ENCODE measurements at places on chromosomes 3 and 15.

DNA sequence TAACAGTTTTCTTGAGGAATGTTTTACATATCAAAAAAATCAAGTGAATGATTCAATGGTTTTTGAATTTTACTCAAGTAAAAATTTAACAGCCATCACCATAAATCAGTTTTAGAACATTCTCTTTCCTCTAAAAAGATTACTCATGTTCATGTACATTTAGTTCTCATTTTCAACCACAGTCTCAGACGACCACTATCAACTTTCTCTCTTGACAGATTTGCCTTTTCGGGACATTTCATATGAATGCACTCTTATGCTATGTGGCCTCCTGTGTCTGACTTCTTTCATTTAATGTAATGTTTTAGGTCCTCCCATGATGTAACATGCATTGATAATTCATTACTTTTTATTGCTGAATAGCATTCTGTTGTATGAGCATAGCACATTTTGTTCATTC, 309.3 kb upstream of the PLSCR5 start:
- DNase-seq = no peak

GRCh38 chr3:47161983-47162696, 1.8 kb downstream of the SETD2 start:
- no peak for DNase-seq

DNA sequence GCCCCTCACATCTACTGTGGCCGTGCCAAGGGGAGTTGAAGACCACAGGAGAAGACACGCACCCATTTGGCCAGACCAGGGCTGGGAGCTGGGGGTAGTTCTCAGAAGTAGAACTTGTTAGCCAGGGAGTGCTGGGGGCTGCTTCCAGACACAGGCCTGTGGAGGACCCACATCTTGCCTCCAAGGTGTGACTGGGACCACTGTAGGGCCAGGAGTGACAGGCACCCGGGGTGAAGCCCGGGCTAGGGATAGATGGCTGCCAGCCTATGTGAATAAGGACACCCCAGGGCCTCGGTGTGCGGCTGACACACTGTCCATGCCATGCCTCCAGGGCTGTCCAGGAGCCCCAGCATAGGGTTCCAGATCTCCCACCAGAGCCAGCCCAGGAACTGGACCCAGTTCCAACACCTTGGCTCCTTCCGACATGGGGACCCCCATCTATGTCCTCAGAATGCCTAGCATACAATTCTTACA, 1.8 kb downstream of the ANPEP start:
- no peak for DNase-seq

DNA sequence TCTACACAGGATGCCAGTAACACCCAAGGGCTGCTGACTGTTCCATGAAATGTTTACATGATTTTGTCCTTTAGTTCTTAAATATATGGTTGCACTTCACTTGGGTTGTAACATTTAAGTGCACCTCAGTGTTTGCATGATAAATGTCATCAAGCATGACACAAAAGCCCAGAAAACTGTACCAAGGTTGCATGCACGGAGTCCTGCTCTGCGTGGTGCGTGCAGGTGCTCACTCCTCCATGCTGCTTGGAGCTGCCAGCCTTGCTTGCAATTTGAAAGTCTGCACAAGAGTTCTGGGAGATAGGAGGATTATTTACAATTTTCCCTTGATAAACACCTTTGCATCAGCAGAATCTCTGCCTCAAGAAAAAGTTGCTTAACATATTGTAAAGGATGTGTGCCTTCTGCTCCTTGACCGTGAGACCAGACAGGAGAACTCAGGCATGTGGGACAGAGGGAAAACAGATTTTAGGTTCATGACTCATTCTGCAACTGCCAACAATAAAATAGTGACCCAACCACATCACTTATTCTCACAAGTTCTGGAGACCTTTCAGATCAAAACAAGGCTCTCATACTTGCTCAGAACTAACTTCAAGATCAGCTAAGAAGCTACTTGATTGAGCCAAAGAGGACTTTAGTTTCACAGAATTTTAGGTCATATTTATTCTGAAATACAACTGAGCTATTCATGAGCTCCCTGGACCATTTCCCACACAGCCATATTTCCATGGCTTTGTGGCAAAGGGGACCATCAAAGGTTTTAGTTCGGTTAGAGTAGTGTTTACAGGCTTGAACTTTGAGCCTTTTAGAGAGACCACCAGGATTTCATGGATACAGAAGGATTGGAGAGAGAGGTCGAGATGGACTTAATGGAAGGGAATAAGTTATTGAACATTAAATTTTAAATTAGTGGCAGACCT, 128.4 kb upstream of the ZBED2 start:
- DNase-seq = no peak

GRCh38 chr3:39413691-39414420, 7.3 kb downstream of the RPSA start:
- DNase-seq = no peak

- no peak for DNase-seq
Measured at GRCh38 chr3:50651920-50652529, 22.7 kb upstream of the DOCK3 start.

GRCh38 chr3:107604057-107604822, 81.5 kb downstream of the BBX start:
- DNase-seq = no peak

GRCh38 chr15:31482122-31482922, 155.7 kb downstream of the KLF13 start:
- DNase-seq = no peak

- no peak for DNase-seq
Measured at GRCh38 chr3:181631901-181632300, 79.8 kb upstream of the SOX2 start.

GRCh38 chr15:70362886-70363285, 265.2 kb upstream of the TLE3 start:
- DNase-seq = no peak

DNA sequence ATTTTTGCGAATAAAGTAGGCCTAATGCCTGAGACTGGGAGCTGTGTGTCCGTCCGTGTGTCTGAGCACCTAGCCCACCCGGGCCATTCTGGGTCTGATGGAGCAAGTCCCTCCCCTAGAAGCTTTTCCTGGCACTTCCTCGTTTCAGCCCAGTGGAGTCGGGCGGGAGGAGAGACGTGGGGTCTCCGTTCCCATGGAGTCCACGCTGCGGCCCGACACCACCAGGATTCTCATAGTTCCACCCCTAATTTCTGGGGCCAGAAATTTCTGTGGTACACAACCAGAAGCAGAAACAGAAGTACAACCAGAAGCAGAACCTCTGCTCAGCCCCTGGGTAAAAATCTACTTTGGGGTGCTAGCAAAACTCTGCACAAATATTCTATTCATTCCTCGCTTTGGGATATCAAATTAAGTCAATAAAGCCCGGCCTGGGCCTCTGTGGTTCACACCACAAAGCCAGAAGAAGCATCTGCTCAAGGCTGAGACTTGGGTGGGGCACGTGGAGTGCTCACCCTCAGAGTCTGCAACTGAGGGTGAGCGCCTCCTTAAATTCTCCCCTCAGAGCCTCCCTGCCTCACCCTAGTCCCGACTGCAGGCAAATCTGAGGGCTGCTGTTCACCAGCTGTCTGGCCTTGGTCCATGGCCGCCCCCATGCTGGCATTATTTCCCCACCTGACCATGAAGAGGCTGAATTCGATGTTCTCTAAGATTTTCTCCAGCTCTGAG, 1.6 kb upstream of the MEGF11 start:
- no peak for DNase-seq

DNA sequence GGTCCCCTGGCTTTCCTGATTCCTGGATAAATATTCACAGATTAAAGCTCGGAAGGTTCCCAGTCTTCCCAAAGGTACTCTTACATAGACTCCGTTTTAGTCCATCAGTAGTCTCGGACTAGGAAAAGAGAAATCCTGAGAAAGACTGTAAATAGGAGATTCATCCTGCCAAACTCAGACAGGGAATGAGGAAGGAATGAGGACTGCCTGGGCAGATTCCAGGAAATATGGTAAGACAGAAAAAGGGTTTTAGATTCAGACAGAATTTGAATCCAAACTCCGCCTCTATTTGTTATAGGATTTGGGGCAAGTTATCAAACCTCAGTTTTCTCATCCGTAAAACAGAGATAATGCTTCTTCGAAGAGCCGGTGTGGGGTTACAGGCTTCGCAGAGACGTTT, 77.8 kb upstream of the VGLL4 start:
- DNase-seq = no peak

GRCh38 chr3:170278627-170279026, 56.4 kb downstream of the PRKCI start:
- no peak for DNase-seq

GRCh38 chr3:23623844-23624243, 181.9 kb upstream of the UBE2E1 start:
- DNase-seq = no peak

- DNase-seq = no peak
Measured at GRCh38 chr3:175612487-175613196, 753.5 kb downstream of the NAALADL2 start.

- no peak for DNase-seq
Measured at GRCh38 chr3:76134166-76134565, 348.8 kb upstream of the ZNF717 start.

DNA sequence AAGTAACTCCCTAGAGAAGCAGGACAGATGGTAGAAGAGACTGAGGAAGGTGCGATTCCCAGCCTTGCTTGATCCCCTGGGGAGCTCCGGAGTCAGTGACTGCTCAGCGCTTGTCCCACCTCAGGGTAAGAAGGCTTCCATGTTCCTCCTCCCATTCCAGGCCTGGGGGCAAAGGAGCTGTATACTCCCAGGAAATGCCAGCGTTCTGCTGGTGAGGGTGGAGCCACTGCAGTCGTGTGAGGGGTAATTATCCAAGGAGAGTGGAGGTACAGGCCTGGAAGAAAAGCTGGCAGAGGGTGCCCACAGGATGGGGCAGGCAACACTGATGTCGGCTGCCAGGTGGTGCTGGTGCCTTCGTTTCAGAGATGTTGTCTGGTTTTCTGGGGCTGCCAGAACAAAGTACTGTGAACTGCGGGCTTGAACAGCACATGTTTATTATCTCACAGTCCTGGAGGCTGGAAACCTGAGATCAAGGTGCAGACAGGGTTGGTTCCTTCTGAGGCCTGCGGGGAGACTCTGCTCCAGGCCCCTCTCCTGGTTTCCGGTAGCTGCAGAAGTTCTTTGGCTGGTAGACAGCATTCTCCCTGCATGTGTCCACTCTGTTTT, 12.1 kb upstream of the APBA2 start:
- peak; percentile 38 for DNase-seq

- no peak for DNase-seq
Measured at GRCh38 chr3:69384326-69384725, 1.6 kb downstream of the FRMD4B start.

GRCh38 chr15:45521596-45522327, 793 bp downstream of the SLC30A4 start:
- peak; percentile 6 for DNase-seq

GRCh38 chr3:877001-877400, 215.8 kb upstream of the CNTN6 start:
- no peak for DNase-seq

DNA sequence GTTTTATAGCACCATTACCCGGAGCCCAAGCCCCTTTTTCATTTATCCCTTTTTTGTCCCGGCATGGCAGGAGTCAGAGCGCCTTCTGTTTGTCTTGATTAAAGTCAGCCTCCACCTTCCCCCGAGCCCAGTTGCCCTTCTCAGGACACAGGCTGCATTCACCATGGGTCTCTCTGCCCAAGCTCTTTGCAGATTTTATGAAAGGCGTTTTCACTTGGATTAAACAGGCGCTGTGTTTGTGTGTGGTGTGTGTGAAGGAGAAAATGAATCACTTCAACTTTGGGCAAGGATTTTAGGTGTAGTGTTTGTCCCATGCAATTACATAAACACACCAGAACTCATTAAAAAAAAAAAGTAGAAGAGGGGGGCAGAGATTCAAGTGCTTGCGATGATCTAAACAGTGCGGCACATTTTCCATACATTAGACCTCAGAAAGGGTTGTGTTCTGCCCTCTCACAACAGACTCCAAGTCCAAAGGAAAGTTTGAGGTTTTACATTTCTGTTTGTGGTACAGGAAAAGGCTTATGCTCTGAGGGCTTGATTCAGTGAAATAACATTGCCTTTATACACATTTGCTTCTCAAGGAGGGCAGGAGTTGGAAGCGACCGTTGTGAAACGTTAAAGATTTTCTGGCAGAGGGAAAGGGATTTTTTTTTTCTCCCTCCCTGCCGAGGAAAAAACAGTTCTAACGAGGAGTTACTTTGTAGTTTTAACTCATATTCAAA, 14.5 kb upstream of the IL16 start:
- no peak for DNase-seq

DNA sequence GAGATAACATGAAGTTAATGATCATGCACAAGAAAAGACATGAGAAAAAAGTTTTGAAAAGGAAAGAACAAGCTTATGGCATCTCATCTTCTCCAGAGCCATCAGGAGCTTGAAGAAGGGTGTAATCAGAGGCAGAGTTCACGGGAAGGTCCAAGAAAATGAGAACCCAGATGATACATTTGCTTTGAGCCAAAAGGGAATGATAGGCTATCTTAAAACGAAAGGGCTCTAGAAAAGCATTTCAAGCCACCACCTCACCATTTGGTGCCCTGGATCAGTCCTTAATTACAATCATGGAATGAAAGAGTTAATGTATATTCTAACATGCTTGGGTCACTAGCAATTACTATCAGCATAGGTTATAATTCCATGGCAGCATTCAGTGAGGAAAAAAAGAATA, 781.8 kb downstream of the ROBO1 start:
- no peak for DNase-seq

- peak; percentile 79 for DNase-seq
Measured at GRCh38 chr3:143973259-143974021, 1.8 kb downstream of the DIPK2A start.

- no peak for DNase-seq
Measured at GRCh38 chr3:149497966-149498670, 23.6 kb downstream of the TM4SF4 start.

DNA sequence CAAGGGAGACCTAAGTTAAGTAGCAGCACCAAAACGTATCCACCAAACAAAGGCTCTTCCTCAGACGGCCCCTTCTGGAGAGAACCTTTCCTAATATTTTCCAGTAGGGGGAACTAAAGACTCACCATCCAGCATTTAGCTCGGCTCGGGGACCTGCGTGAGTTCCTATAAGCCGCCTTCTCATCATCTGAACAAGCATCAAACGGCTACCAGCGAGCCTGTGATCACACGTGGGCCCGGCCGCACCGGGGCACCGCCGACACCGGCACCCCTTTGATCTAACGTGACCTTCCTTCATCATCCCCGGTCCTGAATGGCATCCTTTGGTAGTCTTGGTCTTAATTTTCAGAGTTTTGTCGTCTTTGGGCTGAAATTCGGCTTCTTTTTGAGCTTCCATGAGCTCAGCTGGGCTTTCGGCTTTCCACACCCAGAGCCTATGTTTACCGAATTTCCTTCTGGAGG, 1.4 kb upstream of the ROBO2 start:
- DNase-seq = no peak

All from CD4-positive, alpha-beta T cell treated with Interleukin-1 beta for 1 hour (primary cell).